ENCODE measurements at places on chromosomes 5 and 9. TPM values are rescaled to one million over a fixed set of nuclear protein-coding genes. Genes with fewer than 3 reads are reported as not detected.

DNA sequence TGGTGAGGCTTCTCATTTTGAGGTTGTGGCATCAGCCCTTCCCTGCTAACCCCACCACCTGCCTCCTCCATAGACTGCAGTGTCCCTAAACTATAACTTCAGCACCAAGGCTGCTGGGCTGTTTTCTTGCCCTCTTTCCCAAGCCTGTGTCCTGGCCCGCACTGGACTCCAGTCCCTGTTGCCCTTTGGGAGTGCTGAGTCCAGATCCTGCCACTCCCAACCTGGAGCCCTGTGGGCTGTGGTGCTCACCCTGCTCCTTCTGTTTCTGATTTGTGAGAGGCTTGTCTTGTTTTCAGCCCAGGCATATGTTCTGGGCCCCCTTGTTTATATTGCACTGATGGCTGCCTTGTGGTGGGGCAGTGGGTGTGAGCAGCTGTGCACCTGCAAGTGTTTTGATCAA lies 39.7 kb upstream of the RNU6ATAC start:
- ATAC-seq = no peak

LCN2 gene
- not detected for total RNA-seq

GRCh38 chr9:85339338-85339737 lies 402.4 kb downstream of the AGTPBP1 start:
- no peak for ATAC-seq

- ATAC-seq = no peak
Measured at GRCh38 chr5:22621084-22621483, 232.1 kb downstream of the CDH12 start.

SLC2A6 gene
- total RNA-seq = 1.2 TPM

DNA sequence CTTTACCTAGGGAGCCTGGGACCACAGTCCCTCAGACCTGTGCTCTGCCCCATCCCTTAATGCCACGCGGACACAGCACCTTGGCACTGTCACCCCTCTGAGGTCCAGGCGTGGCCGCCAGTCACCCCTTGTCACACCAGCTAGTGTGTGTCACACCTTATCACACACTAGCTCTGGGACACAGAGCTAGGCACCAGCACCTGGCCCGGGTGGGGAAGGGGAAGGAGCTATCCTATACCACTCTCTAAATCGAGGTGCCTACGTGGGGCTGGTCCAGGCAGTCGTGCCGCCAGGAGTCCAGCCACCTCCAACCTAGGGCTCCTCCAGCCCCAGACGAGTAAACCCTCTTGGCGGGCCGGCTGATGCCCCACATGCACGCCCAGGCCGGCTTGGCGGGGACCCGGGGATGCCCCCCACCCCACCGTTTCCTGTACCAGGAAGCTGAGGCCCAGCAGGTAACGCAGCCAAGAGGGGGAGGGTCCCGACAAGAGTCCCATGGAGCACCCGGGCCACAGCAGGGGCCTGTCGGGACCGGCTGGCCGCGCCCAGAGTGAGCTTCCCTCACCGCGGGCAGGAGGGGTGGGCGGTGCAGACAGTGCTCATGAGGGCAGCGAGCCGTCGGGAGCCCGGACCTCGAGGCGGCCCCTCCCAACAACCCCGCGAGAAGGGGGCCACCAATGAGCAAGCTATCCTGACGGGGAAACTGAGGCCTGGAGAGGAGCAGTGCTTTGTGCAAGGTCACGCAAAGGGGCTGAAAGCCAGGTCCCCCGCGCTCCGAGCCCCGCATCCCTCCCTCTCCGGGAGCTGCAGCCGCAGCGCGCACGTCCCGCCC lies 550 bp downstream of the CORO2A start:
- ATAC-seq = peak; percentile 40

DNA sequence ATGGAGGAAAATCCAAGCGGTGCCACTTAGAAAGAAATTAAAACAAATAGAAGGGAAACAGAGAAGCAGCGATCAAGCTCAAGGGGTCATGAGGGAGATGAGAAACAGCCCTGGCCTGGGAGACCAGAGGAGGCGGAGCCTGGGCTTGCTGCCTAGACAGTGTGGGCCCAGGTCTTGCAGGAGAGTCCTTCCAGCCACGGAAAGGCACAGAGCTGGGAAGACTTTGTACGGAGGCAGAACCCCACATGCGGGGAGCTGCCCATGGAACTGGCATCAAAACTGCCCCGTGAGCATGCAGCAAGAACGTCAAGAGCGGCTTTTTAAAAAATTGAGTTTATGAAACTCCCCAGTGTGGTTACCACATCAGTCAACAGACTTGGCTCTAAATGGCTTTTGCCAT lies 119.4 kb downstream of the IRX1 start:
- no peak for ATAC-seq

- ATAC-seq = no peak
Measured at GRCh38 chr9:107938801-107939386, 449.3 kb upstream of the KLF4 start.

DNA sequence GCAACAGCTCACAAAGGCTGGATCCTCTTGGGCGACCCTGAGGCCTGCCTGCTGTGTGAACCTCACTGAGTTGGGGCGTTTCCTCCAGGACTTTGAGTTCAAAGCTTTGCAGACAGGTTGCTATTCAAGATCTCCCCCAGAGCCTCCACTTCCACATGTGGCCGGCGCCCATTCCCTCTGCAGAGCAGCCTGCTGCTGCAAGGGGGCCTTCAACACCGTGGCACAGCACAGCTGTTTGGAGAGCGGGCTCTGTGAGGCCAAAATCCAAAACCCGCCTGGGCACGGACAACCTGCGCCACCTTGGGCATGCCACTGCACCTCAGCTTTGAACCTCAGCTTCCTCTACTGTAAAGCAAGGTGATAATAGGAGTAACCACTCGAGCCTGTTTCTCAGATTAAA lies 160.3 kb downstream of the DAB2IP start:
- ATAC-seq = no peak

DNA sequence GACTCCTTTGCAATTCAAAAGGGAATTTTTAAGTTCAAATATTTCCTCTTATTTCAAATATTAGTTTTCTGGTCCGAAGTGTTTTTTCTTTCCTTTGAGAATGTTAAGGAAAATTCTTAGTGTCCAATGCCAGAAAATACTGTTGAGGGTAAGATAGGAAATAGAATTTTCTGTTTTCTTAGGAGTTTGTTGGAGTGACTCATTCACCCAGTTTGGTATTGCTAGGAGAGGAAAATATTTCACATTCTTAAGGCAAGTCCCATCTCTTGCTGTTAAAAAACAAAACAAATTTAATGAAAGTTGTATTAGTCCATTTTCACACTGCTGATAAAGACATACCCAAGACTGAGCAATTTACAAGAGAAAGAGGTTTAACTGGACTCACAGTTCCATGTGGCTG lies 349.2 kb upstream of the ADAMTSL1 start:
- ATAC-seq = no peak

GLIPR2 gene
- 10.2 TPM for total RNA-seq

GRCh38 chr9:10045598-10045997 lies 567.2 kb downstream of the PTPRD start:
- ATAC-seq = no peak

PCDHB15 gene
- total RNA-seq = not detected

DNA sequence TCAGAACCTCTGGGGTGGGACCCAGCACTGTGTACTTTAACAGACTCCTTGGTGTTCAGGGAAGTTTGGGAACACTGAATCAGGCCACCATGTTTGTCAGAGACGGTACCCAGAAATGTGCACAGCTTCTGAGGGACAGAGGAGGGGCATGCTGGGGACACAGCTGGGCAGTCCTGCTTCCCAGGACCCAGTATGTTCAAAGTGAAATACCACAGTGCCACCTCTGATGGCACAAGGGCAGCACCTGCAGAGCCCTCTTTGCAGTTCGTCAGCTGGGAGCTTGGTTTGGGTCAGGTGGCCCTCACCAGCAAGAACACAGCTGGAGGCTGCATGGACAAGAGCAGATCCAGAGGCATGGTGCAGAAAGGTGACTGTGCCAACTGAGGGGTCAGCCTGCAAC lies 51.2 kb downstream of the NDST1 start:
- no peak for ATAC-seq

DNA sequence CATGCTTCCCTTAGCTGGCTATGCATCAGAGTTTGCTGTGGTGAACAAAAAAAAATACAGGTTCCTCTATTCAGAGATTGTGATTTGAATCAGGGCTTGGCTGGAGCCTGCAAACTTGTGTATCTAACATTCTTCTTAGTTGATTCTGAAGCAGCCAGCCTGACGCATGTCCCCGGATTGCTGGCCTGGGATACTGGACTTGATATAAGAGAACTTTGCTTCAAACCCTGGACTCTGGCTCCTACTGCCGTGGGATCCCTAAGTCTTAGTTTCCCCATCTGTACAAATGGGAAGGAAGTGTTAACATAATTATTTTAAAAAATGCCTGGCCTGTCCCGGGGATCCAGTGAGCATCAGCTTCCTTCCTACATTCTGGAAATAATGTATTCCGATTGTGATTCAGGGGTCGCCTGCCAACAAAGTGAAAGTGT lies 292.8 kb downstream of the ARHGEF28 start:
- ATAC-seq = no peak

NR5A1 gene
- total RNA-seq = not detected
